ENCODE measurements at places on chromosomes 3 and 15.

- DNase-seq: no peak
These were observed 357.0 kb downstream of the TIGIT start for GRCh38 chr3:114650808-114651207.

GRCh38 chr15:40046721-40047414 lies 7.9 kb upstream of the SRP14 start:
- no peak for DNase-seq

DNA sequence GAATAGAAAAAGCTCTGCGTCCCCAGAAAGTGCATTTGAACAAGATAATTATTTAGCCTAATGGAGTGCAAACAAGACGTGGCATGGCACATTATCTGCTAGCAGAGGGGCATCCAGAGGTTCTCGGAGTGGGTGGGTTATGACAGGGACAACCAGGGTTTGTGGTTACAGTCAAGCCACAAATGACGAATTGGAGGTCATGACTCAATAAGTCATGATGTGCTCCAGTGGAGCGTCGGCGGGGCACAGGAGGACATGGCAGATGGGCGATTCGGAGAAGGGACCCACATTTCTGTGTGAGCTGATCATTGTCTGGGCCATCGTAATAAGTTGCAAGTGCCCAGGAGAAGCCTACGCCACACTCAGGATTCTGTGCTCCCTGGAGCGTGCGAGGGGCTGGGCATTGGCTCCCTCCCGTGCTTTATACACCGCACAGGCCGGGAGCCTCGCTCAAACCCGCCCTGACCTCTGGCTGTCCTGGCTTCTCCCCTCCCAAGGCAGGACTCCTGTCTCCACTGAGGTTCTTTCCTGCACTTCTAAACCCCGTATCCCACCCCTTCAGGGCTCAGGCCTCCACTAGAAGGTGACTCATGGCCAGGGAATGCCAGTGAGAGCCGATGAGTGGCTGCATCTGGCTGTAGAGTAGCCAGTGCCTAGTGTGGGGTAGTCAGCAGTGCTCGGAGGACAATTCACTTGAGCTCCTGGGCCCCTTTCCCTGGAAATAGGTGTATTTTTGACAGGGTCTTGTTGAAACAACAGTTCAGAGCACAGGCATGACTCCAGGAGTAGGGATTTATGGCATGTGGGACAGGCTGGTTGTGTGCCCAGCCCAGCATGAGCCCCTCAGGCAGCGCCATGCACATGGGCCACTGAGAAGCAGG lies 67.4 kb downstream of the GRIP2 start:
- DNase-seq: no peak

- DNase-seq: no peak
These were observed 83.4 kb downstream of the ATP1B3 start for GRCh38 chr3:141959589-141960554.

DNA sequence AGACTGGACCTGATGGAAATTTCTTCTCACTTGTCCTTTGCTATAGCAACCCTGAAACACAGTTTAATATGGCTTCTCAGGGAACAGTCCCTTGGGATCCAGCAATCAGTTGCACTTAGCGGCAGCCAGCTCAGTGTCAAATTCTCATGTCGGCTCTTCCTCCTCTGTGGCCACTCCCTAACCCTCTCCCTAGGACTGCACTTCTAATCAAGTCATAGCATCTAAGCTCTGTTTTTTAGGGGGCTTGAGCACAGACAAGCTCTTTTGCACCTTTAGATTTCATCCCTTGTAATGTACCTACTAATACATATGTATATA lies 250.5 kb upstream of the TLE3 start:
- DNase-seq: no peak

GRCh38 chr3:123379041-123379830 lies 69.7 kb downstream of the ADCY5 start:
- no peak for DNase-seq

- no peak for DNase-seq
These were observed 3.7 kb downstream of the PAK6 start for GRCh38 chr15:40242601-40243000.

DNA sequence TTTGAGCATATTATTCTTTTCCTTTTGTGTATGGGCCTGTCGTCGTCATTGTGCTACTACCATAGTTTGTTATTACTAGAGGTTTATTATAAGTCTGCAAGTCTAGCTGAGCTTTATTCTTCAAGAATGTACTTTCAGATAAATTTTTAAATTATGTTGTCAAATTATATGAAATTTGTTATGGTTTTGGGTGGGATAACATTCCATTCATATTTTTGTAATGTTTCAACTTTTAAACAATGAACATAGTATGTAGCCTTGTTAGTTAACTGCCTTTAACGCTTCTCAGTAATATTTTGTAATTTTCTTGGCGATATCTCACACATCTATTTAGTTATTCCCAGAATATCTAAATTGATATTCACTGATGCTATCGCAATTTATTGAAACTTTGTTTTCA lies 41.6 kb upstream of the GOLGA8B start:
- no peak for DNase-seq

GRCh38 chr3:197787412-197787811 lies 3.6 kb upstream of the LRCH3 start:
- DNase-seq: no peak

DNA sequence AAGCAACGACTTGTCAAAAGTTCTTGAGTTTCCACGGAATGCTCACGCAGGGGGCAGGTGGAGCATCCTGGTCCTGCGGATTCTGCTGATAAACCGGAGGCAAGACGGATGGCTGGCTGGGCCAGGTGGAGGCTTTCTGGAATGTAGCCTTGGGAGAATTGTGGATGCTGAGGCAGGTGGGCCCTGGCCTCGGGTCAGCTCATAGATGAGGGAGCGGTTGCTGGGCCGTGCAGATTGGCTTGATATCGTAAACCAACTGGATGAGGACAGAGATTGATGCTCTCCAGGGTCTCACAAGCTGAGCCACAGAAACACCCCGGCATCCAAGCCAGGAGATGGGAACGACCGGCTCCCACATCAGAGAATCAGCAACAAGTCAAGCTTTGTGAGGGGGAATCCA lies 50.0 kb upstream of the TFRC start:
- DNase-seq: no peak

GRCh38 chr3:183941216-183941615 lies 56.5 kb upstream of the PARL start:
- no peak for DNase-seq

- DNase-seq: no peak
These were observed 24.8 kb downstream of the AKAP13 start for GRCh38 chr15:85404918-85405866.

DNA sequence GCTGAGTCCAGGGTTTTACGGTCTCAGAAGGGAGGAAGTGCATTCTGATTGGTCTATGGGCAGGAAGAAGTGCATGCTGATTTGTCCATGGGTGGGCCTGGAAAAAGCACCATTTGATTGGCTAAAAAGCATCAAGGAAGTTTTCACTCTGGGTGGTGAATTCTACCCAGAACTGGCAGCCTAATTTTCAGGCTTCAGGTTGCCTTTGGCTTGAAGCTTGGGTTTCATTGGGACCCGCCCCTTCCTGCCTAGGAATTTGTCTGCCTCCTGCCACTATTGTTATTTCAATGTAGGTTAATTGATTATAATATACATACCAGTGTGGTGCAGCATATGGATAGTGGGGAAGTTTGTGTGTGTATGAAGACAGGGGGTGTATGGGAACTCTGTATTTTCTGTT lies 1355.9 kb downstream of the SI start:
- no peak for DNase-seq

GRCh38 chr15:60389261-60390077 lies 8.3 kb downstream of the ANXA2 start:
- DNase-seq: peak; percentile 19

- no peak for DNase-seq
These were observed 507 bp upstream of the MINDY4B start for GRCh38 chr3:150905746-150906145.

GRCh38 chr3:192887701-192888100 lies 30.0 kb downstream of the MB21D2 start:
- DNase-seq: no peak

DNA sequence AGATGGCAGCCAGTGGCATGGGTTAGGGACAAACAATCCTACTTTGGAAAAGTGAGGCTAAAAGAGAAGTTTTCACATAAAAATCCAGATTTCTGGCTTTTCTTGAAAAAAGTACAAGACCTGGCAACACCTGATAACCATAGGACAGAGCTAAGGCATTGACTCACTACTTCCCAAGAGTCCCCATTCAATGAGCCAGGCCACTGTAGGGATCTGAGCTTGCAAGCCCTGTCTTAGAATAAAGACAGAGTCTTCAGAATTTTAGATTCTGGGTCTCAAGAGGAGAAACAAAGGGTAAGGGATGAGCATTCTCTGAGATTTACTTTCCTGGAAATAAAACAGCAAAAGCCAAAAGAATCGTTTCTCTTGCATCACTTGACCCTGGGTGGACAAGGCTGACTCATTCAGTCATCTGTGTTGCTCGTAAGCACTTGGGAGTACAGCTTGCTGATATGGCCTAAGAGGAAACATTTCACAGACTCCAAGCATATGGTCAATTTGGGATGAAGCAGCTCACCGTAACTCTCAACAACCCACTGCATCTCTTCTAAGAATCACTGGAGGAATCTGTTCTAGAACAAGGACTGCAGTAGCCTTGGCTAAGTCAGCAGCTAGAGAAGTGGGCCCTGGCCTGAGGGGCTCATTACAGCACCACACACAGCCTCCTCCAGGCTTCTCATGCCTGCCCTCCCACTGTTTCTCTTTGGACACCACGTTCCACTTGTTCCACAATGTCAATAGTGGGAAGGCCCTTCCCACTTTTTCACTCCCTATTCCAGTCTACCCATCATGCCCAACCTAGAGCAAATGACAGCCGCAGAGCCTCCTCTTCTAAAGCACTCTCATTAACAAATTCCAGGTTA lies 86.2 kb downstream of the RFTN1 start:
- DNase-seq: no peak

Measured in activated naive CD8-positive, alpha-beta T cell treated with anti-CD3 and anti-CD28 coated beads for 36 hours (primary cell).